ENCODE measurements at places on chromosomes 1 and 21.

GRCh38 chr1:229305392-229305791 lies 34.5 kb downstream of the RAB4A start:
- no peak for DNase-seq

DNA sequence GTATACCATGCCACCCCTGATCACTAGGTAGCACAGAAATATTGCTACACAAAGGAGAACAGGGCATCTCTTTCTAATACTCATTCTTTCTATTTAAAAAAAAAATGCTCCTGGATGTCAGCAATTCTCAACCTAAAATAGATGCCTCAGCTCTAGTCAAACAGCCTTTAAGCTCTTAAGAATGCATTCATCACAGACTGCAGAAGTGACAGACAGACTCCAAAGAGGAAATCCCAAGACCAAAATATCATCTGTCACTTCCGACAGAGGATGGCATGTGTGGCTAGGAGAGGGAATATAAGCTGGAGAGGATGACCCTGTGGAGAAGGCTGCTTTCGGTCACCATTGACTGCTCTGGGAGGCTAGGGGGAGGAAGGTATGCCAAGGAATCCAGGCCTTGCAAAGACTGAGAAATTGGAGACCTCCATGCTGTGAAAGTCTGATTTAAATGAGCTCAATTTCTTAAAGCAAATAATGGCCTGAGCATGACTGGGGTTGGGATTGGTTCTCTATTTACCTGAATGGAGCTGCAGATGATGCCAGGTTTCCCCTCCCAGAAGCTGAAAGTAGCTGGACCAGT lies 277.4 kb downstream of the BRINP2 start:
- DNase-seq: no peak

DNA sequence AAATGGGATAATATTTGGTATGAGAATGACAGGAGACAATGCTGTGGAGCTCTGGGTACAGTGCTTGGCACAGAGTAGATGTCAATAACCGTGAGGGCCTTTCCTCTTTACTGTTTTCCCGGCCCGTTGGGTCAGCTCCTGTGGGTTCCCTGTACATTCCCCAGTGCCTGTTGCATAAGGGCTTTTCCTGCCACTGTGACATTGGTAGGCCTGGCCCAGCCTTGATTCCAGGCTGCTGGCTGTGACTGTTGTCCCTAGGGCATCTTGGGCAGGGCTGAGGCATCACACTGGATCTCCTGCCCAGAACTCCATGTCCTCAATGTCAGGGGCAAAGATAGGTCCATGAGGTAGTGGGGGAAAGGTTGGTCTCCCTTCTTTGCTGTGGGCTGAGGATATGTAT lies 25.8 kb upstream of the MYCL start:
- DNase-seq: no peak

DNA sequence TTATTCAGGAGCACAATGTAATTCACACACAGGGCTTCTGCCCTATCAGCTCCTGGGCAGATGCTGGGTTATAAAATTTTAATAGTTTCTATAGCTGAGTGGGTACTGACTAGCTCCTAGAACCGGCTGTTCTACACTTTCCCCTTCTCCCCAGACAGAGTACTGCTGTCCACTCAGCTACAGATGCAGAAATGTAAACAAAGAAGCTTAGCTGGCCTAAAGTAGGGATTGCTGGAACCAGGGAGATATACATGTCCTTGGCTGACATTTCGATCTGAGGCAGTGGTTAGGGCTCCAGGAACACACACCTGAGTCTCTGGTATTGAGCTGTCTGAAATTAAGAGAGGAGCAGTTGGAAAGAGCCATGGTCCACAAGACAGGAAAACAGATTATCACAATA lies 211.5 kb upstream of the USP24 start:
- no peak for DNase-seq

DNA sequence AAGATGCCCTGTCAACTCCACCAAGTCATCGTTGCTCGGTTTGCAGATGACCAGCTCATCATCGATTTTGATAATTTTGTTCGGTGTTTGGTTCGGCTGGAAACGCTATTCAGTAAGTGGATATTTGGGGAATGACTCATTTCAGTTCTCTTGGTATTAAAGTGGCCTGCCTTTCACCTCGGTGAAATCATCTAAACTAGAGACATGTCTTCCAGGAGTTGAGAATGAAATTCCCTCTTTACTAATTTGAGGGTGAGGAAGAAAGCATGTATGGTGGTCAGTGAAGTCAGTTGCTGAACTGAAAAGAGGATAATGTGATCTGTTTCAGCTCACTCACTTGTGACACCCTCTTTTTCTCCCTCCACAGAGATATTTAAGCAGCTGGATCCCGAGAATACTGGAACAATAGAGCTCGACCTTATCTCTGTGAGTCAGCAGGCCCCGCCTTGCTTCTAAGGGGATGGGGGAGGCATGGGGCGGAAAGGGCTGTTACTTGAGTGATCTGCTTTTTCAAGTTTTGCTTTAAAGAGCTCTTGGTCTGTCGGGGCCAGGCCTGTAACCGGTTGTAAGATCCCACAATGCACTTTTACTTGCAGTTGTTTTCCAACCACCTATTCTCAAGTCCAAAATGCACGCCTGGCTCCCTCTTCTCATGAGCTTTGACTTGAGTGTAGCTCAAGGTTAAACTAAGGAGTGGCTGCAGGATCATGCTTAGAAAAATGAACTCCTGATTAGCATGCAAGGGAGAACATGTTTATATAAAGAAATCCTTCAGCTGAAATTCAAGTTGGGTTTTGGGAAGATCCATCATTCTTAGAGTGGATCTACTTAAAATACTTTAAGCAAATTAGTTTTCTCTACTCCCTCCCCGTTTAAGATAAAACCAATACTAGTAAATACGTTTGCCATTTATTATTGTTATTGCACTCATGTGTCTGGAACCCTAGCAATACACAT lies 59.8 kb downstream of the CAPN2 start:
- no peak for DNase-seq

- DNase-seq: no peak
Observed at GRCh38 chr1:68103011-68103545, 52.7 kb upstream of the DIRAS3 start.

DNA sequence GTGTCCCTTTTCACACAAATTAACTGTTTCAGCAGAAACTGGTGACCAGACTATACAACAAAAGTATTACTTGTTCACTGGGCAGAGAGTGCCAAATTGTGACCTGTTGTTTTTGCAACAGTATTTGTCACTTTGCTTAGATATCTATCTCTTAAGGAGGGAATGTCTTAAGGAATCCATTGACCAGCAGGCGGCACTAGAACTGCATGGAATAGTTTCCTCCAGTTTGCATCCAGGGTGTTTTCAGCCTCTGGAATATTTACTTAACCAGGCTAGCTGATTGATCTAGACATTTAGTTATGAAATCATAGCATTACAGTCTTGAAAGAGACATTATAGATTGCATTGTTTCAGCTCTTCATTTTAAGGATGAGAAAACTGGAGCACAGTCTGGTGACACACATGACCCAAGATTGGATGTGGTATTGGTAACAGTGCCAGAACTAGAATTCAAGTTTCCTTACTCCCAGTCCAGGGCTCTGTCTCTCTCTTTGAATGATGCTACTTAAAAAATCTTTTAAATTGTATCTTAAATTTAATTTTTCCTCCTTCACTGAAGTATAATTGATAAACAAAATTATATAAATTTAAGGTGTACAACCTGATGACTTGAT lies 16.9 kb downstream of the RPTN start:
- no peak for DNase-seq

- DNase-seq: no peak
Observed at GRCh38 chr1:186139701-186140100, 235.4 kb downstream of the TPR start.

DNA sequence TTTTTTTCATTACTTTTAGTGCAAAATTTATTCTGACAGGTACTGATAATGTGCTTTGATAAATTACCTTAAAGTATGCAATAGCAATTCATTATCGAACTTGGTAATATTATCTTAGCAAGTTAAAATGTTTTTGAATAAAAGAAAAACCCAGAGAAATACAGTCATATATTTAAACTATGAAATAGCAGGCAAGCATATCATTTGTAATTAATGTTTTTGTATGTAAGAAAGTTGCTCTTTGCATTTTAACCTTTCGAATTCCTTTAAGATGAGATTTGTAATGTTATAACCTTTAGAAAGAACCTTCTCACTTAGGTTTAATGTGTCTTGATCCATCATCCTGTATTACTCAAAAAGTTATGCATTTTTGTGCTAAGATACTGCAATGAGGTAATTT lies 585.6 kb downstream of the PTBP2 start:
- DNase-seq: no peak
